ENCODE measurements at places on chromosomes 16 and 17.

DNA sequence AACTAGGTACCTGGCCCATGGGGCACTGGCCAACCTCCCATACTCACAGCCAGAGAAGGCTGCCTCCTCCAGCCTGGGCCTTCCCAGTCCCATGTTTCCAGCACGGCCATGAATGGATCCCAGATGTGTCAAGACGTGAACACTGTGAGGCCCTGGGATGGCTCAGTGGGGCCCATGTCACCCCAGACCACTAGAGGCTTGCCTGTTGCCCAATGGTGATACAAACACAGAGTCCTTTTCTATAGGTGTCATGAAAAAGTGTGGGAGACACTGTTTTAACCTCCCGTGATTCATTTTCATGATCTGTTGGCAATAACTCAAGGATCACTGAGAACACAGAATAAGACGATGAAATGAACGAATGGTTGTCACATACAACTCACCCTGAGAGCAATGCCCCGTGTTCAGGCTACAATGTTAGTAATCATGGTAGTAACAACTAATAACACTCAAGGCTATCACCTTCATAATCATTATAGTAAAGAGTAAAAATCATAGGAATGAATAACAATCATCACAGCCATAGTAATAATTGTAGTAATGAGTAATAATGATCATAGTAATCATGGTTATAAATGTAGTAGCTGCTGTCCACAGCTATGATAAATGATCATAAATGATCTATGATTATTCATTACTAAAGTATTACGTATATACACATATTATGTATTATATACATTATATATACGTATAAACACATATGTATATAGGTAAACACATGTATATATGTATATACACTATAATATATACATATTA is 64.0 kb downstream of the DYNLRB2 start:
- DNase-seq = no peak

DNA sequence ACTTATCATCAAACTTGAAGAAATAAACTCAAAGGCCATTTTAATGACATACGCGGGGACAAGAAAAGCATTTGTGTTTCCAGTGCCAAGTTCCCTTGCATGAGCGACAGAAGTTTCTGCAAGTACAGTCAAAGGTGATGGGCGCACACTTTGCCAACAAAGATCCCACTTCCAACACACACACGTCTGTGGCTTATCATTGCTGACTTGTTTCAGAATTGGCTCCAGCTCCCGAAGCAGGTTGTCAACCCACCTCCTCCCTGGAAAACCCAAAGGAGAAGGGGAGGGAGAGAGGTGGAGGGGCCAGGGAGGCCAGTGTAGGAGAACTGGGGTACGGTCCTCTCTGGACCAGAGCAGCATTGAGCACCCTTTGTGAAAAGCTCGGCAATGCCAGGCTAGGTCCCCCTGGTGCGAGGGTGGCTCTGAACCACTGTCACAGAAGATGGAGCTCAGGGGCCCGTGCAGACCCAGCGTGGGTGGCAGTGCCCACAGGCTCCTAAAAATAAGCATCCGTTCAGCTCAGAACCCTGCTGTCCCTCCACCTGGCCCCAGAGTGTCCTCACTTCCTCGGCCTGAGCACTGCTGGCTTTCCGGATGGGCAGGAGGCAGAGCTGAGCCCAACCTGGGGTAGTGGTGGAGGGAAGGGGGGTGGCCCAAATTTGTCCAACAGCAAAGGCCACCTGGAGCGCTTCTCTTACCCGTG is 33.2 kb downstream of the RBFOX3 start:
- no peak for DNase-seq

DNA sequence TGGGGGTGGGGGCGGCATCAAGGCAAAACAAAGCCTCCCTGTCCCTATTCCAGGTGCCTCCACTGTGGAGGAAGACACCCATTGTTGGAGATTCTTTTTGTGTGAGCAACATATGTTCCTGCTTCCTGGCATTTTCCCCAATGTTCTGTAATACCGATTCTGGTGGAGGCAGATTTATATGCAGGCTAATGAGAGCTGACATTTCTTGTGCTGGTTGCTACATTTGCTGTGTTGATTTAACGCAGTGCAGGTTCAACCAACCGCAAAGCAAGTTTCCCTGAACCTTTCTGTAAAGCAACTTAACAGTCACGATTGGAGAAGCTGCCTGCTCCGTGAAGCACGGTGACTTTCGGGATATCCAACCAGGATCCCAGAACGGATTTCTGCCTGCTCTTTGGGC is 260.5 kb downstream of the CBLN1 start:
- no peak for DNase-seq

DNA sequence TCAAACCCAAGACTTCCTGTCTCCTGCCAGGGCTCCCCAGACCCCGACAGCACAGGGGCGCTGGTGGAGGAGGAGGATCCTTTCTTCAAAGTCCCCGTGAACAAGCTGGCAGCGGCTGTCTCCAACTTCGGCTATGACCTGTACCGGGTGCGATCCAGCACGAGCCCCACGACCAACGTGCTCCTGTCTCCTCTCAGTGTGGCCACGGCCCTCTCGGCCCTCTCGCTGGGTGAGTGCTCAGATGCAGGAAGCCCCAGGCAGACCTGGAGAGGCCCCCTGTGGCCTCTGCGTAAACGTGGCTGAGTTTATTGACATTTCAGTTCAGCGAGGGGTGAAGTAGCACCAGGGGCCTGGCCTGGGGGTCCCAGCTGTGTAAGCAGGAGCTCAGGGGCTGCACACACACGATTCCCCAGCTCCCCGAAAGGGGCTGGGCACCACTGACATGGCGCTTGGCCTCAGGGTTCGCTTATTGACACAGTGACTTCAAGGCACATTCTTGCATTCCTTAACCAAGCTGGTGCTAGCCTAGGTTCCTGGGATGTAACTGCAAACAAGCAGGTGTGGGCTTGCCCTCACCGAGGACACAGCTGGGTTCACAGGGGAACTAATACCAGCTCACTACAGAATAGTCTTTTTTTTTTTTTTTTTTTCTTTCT is 8.1 kb downstream of the SERPINF1 start:
- peak; percentile 41 for DNase-seq

GRCh38 chr16:66093191-66093590 is 273.3 kb upstream of the CDH5 start:
- DNase-seq = no peak

DNA sequence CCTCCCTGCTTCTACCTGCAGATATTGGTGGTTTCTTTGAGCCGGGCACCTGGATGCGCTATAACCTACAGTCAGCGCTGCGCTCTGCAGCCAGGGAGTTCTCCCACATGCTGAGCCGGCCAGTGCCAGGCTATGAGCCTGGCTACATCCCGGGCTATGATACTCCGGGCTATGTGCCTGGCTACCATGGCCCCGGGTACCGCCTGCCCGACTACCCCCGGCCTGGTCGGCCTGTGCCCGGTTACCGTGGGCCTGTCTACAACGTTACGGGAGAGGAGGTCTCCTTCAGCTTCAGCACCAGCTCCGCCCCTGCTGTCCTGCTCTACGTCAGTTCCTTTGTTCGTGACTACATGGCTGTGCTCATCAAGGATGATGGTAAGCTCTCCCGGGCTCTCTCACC is 13.2 kb downstream of the CNTNAP1 start:
- no peak for DNase-seq

- DNase-seq = no peak
Observed at GRCh38 chr17:3794557-3795389, 6.2 kb downstream of the ITGAE start.

DNA sequence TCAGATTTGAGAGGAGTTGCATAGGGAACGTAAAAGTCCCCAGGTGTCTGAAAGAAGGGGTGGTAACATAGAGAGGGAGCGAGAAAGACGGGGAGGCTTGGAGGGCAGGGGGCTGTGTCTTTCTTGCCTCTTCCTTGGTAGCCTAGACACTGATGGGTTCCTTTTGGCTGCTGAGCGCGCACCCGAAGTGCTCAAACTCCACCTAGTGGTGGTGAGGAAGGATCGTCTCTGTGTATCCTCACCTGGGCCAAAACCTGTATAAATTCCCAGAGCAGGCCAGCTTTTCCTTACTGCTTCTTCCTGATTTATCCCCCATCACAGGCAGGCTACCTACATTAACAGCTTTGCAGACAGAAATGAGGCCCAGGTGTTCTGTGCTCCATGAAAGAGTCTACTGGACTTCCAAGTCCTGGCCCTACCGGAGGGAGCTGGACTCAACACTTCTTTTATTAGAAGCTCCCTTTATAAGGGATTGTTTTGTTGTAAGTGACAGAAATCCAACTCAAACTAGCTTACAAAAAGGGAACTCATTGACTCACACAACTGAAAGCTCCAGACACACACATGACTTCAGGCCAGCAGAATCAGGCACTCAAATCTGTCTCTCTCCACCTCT is 5.5 kb upstream of the SLC25A35 start:
- no peak for DNase-seq

GRCh38 chr17:17141279-17141678 is 64.9 kb downstream of the PLD6 start:
- DNase-seq = no peak

GRCh38 chr17:56314026-56314425 is 160.8 kb downstream of the ANKFN1 start:
- no peak for DNase-seq

- DNase-seq = no peak
Observed at GRCh38 chr17:76191896-76192295, 48.4 kb downstream of the RNF157 start.

DNA sequence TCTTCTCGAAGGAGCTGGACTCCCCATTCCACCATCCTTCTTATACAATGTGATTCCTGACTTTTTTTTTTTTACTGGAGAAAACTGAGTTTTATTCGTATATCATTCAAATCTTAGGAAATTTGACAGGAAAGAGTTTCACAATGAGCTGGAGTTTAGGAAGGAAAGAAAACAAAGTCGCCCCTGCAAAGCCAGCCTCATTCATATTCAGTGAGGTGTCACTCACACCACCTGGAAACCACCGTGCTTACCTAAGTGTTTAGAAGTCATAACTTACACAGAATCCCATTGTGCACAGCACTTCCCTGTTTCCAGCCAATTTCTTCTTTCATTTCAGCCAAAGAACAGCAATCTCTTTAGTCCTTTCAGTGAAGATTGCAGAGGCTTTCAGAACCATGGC is 90.3 kb upstream of the CHMP6 start:
- DNase-seq = no peak
